ENCODE measurements at places on chromosomes 1 and 21.

DNA sequence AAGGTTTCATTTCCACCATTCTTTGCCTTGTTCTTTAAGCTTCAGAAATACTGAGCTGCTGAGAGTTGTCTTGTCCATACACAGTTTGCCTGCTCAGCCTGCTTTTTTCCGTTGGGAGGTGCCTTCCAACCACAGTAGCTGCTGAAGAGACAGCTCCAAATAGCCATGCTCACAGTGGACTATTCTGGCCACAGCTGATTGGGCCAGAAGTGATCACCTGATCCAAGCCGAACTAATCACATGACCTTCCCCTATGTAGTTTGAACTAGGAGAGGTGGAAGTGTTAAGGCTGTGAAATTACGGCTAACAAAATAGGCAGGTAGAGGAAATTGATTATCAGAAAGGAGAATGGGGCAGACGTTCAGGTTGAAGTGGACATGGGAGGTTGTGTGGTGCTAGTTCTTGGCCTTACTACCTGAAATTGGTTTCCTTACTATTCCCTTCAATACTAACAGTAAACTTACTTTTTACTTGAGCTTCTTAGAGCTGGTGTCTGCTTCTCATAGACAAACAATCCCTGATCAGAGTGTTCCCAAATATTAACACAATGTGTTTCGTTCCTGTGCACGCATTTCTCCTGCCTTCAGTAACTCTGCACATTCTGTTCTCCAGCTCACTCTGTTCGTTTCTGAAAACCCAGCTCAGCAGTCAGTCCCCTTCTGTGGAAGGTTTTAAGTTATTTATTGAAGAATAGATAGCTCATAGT lies 136.1 kb downstream of the RWDD3 start:
- DNase-seq, result no peak

- no peak for DNase-seq
Observed at GRCh38 chr21:39837861-39838359, 29.3 kb upstream of the PCP4 start.

DNA sequence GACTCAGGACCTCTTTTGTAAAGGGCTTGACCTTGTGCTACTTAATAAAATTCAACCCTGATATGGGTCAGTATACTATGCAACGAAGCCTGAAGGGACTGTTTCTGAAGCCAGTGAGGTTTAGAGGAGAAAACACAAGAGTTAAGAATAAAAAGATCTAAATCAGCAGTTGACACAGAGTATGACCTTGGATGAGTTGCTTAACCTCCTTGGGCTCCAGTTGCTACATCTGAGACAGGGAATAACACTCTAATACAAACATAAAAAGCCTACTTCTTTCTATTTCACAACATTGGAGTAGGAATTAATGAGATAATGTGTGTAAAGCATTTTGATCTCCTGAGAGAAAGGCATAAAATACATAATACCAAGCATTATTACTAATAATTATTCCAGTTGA lies 882.4 kb upstream of the ADGRL2 start:
- DNase-seq, result no peak

GRCh38 chr1:26287033-26287711 lies 7.3 kb downstream of the SH3BGRL3 start:
- DNase-seq, result peak; percentile 97

DNA sequence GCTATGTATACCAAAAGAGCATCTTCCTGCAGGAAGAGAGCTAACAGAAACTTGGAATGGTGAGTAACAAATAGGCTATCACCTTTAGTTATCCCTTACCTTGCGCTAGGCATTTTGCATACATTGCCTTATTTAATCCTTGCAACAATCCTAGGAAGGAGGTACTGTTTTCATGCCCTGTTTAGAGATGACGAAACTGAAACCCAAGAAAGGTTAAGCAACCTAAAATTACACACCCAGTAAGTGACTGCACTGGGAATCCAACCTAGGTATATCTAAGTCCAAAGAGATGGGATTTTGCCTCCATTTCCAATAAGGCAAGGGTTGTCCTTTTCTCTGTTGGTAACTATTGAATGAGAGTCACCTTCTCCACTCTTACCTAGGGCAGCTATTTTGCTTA lies 144.5 kb downstream of the TM2D1 start:
- no peak for DNase-seq

DNA sequence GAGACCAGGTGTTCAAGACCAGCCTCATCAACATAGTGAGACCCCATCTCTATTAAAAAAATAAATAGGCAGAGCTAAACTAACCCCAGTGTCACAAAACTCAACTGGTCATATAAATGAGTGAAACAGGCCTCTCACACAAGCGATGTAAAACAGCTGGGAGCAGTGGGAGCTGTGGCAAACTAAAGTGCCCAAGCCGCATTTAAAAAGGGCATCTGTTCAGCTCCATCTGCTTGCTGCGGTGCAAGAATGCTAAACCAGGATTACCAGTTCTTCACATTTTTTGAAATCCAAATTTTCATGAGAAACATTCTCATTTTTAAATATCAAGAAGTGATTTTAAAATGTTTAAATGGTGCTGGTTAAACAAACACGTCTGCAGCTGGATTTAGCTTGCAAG lies 50.0 kb upstream of the WNT2B start:
- no peak for DNase-seq

- no peak for DNase-seq
Observed at GRCh38 chr1:208068407-208068806, 157.5 kb upstream of the CD34 start.

GRCh38 chr1:197774466-197775281 lies 606 bp downstream of the DENND1B start:
- DNase-seq, result peak; percentile 70

DNA sequence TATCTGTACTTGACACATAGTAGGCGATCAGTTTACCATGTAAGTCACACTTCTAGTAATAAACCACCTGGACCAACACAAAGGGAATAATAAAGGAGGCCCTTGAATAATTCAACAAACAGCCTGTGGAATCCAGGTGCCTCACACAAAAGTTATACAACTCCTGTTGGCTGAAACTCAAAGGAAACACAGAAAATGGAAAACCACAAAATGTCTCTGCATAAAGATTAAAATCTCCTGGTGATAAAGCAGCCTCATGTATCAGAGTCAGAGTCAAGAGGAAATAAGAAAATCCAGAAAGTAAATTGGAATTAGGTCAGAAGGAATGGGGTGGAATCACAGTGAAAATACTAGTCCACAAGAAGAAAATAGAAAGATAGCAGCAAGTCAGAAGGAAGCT lies 592.5 kb downstream of the NPHP4 start:
- no peak for DNase-seq

GRCh38 chr1:31679676-31680230 lies 24.1 kb downstream of the COL16A1 start:
- DNase-seq, result no peak

DNA sequence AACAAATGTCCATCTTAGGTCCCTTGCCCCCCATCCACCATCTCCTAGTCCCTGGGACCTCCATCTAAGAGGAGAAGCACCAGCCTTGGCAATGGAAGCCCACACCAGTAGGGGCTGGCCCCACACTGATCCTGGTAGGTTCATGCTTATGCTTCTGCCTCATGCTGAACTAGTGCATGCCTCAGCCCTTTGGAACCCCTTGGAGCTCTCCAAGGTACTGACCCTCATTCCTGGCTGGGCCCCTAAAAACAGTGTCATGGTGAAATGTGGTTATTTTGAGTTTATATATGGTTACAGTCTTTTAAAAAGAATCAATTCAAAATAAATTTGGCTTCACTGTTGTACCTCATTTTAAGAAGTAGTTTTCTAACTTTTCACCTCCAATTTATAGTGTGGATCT lies 108.3 kb downstream of the HIVEP3 start:
- peak; percentile 61 for DNase-seq

GRCh38 chr1:231638647-231639046 lies 12.1 kb downstream of the DISC1 start:
- DNase-seq, result no peak

- no peak for DNase-seq
Observed at GRCh38 chr1:208980605-208981004, 602.9 kb upstream of the CAMK1G start.

- no peak for DNase-seq
Observed at GRCh38 chr21:31713115-31713514, 18.8 kb downstream of the SCAF4 start.

GRCh38 chr1:219518168-219518906 lies 94.6 kb downstream of the ZC3H11B start:
- no peak for DNase-seq

DNA sequence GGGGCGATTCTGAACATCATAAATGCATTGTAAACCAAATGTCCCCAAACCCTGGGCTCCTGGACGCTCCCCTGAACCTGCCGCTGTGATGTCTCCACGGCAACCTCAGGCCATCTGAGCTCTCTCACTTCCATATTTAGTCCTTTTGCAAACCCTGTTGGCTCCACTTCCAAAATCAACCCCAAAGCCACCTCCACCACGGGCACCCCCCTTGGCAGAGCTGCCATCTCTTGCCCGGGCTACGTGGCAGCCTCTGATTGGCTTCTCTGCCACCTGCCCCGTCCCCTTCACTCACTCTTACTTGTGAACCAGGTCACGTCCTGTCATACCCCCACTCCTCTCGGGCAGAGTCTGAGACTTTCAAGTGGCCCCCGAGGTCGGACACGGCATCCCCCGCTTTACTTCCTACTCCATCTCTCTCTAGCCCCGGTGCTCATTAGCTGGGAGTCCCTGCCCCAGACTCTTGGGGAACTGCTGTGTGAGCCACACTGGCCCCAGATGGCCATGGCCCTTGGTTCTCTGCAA lies 15.8 kb downstream of the PRXL2B start:
- DNase-seq, result no peak

- DNase-seq, result no peak
Observed at GRCh38 chr21:30146558-30147282, 19.9 kb downstream of the CLDN17 start.

- peak; percentile 10 for DNase-seq
Observed at GRCh38 chr1:47663286-47663685, 225.4 kb downstream of the FOXD2 start.

- no peak for DNase-seq
Observed at GRCh38 chr1:162147760-162148159, 78.3 kb downstream of the NOS1AP start.

GRCh38 chr1:9703165-9703509 lies 51.6 kb downstream of the PIK3CD start:
- no peak for DNase-seq

DNA sequence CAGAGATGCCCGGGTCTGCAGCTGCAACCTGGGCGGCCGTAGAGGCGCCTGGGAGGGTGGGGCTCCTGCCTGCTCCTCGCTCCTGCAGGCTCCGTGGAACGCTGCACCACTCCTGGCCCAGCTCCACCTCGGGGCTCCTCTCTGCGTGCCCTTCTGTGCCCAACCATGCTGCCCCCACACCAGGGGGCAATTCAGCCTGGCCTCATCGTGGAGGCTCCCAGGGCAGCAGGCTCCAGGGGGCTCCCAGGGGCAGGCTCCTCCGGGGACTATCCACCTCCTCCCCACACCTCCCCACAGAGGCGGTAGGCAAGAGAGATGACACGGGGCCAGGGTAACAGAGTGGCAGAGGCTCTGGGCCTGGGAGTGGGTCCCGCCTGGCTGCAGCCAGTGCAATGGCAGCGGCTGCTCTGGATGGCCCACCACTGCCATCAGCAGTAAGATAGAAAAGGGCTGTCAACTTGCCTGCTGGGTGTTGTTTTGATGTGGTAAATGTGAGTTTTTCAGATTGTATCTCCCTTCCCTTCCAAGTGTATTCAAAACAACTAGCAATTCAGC lies 22.4 kb upstream of the LRRC8C start:
- no peak for DNase-seq

DNA sequence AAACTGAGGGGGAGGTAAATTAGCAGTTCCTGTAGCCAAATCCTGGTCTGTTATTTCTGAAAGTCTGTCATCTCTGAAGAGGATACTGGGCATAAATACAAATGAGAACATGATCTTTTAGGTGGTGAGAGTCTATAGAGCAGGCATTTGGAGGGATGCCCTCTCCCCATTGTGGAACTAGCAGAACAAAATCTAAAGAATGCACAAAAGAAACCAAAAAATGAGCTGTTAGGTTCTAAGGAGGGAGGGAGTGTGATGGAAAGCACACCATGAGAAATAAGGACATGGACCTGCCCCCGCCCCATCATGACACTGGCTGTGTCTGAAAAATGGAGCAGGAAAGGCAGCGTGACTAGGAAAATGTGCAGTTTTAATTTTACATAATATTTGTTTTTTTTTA lies 262.0 kb downstream of the KIF26B start:
- DNase-seq, result no peak

DNA sequence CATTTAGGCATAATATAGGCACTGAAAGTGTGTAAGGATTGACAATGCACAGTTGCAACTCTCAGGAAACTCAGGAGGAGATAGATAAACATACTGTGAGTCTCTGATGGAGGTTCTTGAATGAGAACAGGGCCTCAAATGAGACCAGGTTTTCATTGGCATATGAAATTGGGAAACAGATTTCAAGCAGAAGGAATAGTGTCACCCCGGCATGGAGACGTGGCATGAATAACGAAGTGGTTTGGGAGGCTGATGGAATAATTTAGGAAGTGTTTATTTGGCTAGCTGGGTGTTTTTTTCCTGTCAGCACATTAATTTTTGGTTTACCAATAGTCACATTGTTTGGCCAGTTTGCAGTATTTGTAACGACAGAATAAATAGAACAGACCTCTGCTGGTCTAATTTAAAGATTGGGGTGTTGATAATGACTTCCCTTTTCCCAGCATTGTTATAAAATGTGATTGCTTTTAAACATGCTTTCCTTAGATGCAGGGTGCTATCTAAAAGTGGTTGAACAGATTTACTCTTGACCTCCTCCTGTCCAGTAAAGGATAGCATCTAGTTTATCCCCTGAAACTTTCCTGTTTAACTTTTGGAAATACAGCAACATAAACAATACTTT lies 132.0 kb downstream of the C1orf21 start:
- no peak for DNase-seq

DNA sequence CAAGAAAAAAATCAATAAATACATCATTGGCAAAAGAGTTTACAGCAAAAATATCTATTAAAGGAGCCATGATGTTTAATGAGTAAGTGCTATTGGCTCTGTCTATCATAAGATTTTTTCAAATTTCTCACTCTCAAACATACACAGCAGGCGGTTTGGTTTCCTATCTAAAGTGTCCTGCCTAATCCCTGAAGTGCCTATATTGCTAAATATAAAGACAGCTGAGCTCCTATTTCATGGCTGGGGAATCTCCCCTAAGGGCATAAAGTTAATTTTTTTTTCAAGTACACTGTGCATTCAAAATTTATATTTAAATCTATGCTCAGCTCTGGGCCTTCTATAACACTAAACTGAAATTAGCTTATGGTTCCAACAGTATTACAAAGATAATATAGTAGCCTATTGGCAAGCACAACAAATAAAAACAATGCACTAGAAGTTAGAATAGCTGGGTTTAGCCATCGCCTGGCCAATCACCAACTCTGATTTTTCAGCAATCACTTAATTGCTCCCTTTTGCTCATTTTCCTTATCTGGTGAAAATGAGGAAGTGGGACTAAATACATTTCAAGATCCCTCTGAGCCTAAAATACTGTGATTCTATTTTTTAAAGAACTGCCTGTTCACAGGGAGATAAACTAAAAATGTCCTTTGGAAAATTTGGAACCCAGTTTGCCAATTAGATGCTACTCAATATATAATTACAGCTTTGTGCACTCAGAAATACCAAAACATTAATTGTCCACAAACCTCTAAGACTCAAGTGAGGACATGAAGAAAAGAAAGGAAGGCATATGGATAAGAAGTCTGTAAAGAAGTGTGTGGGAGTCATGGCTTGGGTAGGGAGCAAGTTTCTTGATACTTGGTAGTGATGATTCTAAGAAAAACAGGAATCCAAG lies 62.5 kb downstream of the WDR64 start:
- no peak for DNase-seq

Measured in common myeloid progenitor, CD34-positive (primary cell).